ENCODE measurements at places on chromosomes 1 and 21. TPM values are rescaled to one million over a fixed set of nuclear protein-coding genes. Genes with fewer than 3 reads are reported as not detected.

Gene CFHR3
- not detected for total RNA-seq

Gene VANGL2
- 0.12 TPM for total RNA-seq

Gene KCNE1
- total RNA-seq: 0.81 TPM

Gene RIMS3
- 0.36 TPM for total RNA-seq

Gene KIF17
- total RNA-seq: 0.61 TPM

Gene PIK3C2B
- total RNA-seq: 1.9 TPM

All from hair follicle dermal papilla cell (primary cell).